Activated CD8-positive, alpha-beta T cell treated with anti-CD3 and anti-CD28 coated beads for 36 hours (primary cell): ENCODE measurements at places on chromosomes 12 and 14. TPM values are rescaled to one million over a fixed set of nuclear protein-coding genes. Genes with fewer than 3 reads are reported as not detected.
A peak's percentile ranks its signal among the peaks of the same experiment; 100 is the strongest.

Gene RGS6
- not detected for total RNA-seq

Gene LRTM2
- not detected for total RNA-seq

Gene SLC17A8
- not detected for total RNA-seq

Gene LAG3
- total RNA-seq, result 268 TPM

Gene TMTC1
- not detected for total RNA-seq

Gene SLC4A8
- total RNA-seq, result 2.7 TPM

Gene ZCCHC8
- 28.0 TPM for total RNA-seq

Gene ADSS1
- total RNA-seq, result 3.0 TPM

Gene CMA1
- 0.34 TPM for total RNA-seq

Gene HSPB8
- total RNA-seq, result not detected

- no peak for DNase-seq
Measured at GRCh38 chr14:51977075-51977474, 12.3 kb upstream of the RTRAF start.

DNA sequence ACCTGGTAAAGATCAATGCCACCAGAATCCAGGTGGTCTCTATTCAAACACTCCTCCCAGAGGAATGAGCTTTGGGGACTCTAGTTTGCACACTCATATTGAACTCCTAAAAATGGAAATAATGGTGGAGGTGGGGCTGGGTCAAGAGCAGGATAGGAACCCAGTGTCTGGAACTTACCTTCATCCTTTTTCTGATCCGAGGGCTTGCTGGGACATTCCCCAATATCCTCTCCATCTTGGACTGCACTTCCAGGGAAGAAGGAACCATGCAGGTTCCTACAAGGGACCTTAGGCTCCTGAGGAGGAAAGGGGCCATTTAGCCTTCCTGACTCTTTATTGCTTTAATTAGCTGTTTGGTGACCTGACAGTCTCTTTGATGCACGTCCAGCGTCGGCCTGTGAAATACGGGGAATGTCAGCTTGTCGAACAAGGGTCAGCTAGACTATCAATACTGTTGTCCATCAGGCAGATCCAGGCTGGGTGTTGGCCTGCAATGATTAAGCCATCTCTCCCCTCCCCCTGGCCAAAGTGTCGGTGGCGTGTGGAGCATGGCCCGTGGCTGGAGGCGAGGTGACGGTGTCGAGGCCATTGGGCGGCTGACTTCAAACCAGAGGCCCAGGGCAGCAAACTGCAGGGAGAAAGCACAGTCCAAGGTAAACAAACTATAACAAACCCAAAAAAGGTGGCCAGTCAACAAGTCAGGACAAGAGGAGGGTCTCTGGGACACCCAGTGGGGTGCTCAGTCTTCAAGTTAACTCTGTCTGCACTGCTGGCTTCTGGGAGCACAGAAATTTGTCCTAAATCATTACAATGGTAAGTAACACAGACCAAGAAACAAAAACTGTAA is 405.2 kb upstream of the TBX3 start:
- no peak for DNase-seq

GRCh38 chr14:91714805-91715204 is 17.1 kb downstream of the CATSPERB start:
- peak; percentile 69 for DNase-seq

DNA sequence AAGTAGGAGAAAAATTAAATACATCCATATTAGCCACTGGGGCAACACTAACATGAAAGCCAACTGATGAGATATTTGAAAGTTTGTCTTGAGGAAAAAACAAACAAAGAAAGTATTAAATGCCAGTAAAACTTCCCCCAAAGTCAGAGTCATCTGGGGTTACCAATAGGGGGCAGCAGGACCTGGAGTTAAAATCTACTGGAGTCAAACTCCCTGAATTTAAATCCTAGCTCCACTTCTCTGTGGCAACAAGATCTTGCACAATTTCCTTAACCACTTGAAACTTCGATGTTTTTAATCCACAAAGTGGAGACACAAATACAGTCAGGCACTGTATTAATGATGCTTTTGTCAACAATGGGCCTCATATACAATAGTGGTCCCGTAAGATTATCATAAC is 14.4 kb downstream of the PLEKHG7 start:
- no peak for DNase-seq

GRCh38 chr14:42806909-42807315 is 1200.2 kb downstream of the LRFN5 start:
- DNase-seq, result no peak

- no peak for DNase-seq
Measured at GRCh38 chr12:88493636-88494035, 86.6 kb downstream of the KITLG start.

- DNase-seq, result no peak
Measured at GRCh38 chr12:11568762-11569478, 80.6 kb upstream of the ETV6 start.

- no peak for DNase-seq
Measured at GRCh38 chr14:33951183-33951840, 438 bp upstream of the EGLN3 start.

DNA sequence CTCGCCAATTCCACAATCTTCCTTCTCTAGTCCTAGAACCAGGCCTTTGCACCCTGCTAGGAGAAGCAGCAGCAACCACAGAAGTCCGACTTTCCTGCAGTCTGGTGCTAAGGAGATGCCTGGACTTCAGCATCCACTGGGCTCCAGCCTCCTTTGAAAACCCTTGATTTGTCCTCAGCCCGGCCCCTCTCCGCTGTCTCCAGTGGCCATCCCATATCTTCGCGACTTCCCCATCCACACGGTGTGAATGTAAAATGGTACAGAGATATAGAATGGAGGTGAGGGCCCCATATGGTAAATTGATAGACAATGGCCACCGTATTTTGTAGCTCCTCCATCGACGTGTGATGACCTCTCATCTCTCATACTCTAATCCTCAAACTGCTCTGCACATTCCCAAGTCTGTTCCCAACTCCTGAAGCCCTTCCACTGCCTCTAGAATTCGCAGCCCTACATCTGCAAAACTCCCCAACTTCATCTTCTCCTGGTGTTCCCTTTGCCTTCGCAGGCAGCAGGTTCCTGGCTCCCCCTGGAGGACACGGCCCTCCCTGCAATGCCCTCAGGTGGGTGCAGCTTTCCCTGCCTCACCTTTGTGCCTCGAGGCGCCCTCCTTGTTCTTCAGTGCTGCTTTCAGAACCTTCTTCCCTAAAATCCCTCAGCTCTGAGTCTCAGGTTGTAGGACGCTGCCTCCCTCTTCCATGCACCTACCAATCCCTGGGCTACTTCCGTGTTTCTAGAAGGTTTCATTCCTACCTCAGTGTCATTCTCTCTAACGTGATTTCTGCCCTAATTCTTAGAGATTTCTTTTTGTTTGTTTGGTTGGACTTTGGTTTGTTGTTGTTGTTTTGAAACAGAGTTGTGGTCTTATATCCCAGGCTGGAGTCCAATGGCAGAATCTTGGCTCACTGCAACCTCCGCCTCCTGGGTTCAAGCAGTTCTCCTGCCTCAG is 36.7 kb downstream of the TMBIM6 start:
- DNase-seq, result peak; percentile 85

- DNase-seq, result no peak
Measured at GRCh38 chr14:76997257-76997970, 31.1 kb downstream of the IRF2BPL start.

GRCh38 chr12:104258476-104259067 is 43.0 kb downstream of the TXNRD1 start:
- DNase-seq, result no peak

- no peak for DNase-seq
Measured at GRCh38 chr14:102187568-102188001, 47.9 kb downstream of the WDR20 start.

DNA sequence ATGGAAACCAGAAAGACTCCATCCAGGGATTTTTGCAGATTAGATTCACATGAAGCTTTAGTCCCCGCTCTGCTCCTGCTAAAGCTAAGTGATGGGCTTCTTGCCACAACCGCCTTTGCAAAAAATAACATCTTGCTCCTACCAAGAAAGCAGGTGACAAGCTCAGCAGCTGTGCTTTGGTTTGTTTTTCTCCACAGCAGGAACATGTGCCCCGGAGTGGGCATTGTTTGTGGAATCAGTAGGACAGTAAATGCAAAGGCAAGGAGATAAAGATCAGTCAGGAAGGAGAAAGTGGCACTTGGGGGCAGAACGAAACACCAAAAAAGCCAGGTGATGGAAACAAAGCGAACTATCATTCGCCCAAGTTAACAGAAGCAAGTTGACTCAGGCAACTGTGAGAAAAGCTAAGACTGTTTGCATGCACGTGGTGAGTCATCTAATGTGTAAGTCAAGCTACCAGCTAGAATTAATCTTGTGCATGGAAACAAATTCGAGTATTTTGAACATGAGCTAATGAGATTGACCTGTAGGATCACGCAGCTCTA is 165.5 kb upstream of the PLXNC1 start:
- DNase-seq, result peak; percentile 63

DNA sequence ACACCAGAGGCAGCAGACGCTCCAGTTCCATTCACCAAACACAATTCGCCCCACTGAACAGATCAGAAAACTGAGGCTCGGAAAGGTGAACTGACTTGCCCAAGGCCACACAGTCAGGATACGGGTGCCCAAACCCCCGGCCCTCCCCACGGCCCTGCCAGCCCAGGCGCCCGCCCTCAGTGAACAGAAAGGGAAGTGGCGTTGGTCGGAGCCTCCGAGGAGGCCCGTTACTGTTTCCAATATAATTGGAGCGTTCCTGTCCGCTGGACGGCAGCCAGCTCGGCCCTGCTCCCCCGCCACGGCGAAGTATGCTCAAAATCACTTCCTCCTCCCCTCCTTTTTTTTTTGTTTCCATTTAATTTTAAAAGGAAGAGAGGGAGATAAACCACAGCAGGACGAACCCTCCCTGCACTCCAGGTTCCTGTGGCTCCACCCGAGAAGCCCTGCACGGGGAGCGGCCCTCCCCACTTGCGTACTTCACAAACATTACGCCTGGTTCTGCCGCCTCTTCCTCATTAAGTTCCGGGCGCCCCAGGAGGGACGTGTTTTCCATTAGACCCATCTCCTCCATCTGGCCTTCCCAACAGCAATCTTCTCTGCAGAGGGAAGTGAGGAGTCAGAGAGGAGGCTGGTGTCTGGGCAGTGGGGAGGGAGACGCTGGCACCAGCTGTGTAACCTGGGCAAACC is 61.1 kb downstream of the NCOR2 start:
- no peak for DNase-seq

DNA sequence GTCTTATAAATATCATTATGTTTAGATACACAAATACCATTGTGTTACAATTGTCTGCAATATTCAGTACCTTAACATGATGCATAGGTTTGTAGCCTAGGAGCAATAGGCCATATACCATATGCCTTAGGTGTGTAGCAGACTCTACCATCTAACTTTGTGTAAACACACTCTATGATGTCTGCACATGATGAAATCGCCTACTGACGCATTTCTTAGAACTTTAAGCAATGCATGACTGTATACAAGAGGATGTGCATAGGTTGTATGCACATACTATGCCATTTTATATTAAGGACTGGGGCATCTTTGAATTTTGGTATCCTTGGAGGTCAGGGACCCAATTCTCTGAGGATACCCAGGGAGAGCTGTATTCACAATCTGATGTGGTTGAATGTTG is 10.1 kb upstream of the BTG1 start:
- no peak for DNase-seq

DNA sequence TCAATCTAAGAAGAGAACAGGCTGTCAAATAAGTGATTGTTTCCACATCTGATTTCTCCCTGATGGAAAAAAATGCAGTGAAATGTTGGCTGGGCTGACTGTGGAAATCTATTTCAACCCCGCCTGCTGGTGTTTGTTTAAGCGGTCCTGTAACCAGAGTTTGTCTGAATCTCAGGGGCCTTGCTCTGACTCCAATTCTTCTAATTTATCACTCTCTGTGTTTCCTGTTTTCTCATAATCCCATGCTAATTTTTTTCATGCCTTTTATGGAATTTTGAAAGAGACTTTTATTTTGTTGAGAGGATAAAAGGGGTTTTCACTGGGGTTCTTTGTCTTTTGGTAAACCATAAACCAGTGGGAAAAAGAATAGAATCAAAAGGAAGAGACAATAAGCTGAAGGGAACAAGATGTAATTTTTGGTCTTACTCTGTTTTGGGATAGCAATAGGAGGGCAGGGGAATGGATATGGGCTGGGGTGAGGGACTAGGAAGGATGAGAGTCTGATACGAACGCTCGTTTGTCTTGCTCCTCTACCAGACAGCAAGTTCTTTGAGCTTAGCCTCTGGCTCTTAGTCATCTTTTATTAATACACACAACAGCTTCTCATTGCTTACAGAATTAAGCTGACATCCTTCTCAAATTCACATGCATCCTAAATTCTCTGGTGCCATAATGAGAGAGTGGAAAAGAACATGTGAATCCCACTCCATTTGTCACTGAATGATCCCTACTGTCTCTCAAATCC is 8.0 kb upstream of the MGP start:
- DNase-seq, result no peak

DNA sequence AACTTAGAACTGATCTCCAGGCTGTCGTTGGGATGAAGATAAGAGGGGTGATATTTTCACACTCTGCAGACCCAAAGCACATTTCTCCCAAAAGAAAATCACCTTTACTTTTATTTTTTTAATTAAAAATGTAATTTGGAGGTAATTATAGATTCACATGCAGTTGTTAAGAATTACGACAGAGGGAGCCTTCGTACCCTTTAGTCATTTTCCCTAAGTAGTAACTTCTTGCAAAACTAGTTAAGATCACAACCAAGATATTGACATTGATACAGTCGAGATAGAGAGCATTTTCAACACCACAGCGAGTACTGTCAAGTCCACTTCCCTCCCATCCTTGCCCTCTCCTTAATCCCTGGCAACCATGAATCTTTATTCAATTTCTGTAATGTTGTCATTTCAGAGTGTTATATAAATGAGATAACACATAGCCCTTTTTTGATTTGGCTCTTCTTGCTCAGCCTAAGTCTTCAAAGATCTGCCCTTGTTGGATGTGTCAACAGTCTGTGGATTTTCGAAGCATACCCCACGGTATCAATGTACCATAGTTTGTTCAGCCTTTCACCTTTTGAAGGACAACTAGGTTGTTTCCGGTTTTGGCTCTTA is 39.6 kb downstream of the DNAH10 start:
- DNase-seq, result no peak

GRCh38 chr12:52171950-52172512 is 19.8 kb downstream of the KRT80 start:
- peak; percentile 52 for DNase-seq

- DNase-seq, result no peak
Measured at GRCh38 chr12:59317598-59317997, 278.2 kb upstream of the SLC16A7 start.

GRCh38 chr14:93926873-93927799 is at the start of gene FAM181A:
TSS of gene FAM181A (plus strand) at chr14:93927344. CDS start at chr14:93928286, 942 bp downstream.
- no peak for DNase-seq

GRCh38 chr12:23559268-23559753 is 390.2 kb downstream of the SOX5 start:
- DNase-seq, result no peak

- no peak for DNase-seq
Measured at GRCh38 chr12:40171501-40171900, 53.3 kb upstream of the LRRK2 start.

GRCh38 chr12:71536939-71537622 is 97.5 kb downstream of the LGR5 start:
- DNase-seq, result no peak
